CD4-positive, alpha-beta T cell treated with Interleukin-12 subunit alpha and Interleukin-12 subunit beta, for 1 hour (primary cell): ENCODE measurements at places on chromosomes 7 and 10.

DNA sequence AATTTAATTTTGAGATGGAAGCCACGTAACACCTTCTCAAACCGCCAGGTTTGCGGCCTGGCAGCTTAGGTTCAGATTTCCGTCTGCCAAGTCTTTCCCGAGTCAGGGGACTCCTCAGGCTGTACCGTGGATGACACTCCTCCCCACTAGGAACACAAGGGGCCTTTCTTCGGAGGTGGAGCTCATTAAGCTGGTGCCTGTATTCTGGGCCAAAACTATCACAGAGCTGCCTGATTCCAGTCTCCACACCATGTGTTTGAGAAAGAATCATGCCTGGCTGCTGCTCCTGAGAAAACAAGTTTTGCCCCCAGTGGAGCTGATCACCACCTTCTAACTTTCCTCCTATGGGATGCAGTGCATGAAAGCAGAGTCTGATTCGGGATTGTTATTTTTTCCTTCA lies 44.8 kb downstream of the TMEM209 start:
- DNase-seq = no peak

DNA sequence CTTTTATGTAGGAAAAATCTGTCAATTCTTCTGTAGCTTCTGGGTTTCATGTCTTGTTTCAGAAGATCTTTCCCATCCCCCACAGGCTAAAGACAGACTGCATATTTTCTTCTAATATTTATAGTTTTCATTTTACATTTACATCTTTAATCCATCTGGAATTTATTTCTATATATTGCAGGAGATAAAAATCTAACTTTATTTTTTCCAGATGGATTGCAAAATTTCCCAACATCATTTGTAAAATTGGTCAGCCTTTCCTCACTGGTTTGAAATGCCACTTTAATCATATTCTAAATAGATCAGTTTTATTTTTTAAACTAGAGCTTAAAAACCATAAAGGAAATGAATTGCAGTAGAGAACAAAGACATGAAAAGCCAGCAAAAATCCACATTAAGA lies 46.9 kb downstream of the TMEM26 start:
- no peak for DNase-seq

DNA sequence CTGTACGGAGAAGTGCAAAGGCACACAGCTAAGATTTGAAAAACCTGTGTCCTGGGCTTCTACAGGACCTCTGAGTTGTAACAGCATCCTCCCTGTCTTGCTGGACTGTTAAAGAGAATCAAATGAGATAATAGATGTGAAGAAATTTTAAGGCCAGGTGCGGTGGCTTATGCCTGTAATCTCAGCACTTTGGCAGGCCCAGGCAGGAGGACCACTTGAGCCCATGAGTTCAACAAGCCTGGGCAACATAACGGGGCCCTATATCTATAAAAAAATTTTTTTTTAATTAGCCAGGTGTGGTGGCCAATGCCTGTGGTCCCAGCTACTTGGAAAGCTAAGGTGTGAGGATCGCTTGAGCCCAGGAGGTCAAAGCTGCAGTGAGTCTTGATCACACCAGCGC lies 2.9 kb upstream of the ARHGAP21 start:
- DNase-seq = no peak

- no peak for DNase-seq
Observed at GRCh38 chr10:107545717-107546116, 381.2 kb upstream of the SORCS1 start.

DNA sequence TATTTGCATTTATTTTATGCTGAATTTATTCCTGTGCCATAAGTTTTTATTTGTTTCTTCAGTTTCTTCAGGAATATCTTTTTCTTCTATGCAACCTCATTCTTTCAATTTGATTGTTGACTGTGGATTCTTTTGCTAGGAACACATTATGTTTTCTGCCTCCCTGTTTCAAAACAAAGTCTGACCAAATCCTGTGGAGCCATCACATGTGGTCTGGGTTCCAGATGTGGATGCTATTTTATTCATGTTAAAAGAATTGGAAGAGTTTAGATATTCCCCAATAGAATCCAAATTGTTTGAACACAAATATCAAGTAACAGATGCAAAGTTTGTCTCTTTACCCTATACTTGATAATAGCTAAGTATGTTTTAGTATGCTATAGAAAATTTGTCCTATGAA lies 56.8 kb upstream of the LRRC17 start:
- DNase-seq = no peak

DNA sequence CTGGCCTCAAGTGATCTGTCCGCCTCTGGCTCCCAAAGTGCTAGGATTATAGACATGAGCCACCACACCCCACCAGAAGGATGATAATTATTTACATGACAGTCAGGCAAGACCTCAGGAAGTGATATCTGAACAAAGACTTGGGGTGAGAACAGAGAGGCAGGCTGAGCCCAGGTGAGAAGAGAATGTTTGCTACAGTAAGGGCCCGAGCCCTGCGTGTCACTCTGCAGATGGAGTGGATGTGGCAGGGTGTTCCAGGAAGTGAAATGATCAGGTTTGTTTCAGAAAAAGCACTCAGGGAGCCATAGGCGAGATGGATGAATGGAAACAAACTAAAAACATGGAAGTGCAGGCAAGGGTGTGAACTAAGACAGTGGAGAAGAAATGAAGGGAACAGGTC lies 22.2 kb downstream of the SFMBT2 start:
- peak; percentile 29 for DNase-seq

DNA sequence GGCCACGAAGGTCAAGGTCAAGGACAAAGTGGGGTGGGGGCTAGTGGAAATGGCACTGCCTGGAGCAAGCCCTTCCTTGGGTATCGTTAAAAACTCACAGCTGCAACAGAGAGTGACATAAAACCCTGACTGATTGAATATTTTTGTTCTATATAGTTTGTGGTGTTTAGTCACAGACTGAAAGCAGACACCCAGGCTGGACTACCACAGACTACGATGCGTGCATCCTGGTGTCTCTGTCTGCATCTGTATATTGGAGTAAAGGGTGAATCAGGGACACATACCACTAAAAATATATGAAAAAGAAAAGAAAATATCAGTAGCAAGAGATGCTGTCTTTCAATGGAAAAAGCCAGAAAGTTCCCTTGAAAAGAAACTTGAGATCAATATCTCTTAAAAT lies 101.4 kb downstream of the KLF6 start:
- DNase-seq = no peak
